NCI-H2107 (cell line): ENCODE measurements at places on chromosomes 11 and 22.
A peak's percentile ranks its signal among the peaks of the same experiment; 100 is the strongest.

DNA sequence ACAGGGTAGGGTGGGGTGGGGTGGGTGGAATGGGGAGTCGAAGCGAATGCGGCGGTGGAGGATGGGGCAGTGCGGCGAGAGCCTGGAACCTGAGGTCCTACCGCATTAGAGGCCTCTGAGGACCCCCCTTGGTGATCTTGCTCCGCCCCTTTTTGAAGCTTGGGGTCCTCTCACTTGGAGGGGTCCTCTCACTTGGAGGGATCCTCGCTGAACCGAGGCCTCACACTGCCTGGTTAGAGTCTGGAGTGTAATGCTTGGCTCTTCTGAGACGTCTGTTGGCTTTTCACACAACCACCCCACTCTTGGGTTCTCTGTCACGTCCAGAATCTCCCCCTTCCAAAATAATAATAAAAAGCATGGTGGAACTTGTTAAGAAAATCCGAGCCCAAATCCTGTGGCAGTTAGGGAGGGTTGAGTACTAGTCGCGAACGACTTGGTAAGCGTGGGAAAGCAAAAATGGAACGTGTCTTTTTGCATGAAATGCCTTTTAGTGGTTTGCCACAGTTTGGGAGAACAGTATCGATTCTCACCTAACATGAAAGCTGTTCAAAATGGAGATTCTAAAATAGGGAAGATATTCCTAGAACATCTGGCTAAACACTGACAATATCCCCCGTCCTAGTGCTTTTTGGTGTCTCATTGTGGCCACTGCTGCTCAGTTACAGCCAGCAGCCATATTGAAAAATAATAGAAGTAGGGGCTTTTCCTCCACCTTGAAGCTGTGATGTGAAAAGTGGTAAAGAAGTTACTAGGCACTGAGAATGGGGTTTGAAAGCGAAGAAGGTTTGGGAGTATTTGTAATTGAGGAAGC, 822 bp downstream of the RBX1 start:
- no peak for DNase-seq

DNA sequence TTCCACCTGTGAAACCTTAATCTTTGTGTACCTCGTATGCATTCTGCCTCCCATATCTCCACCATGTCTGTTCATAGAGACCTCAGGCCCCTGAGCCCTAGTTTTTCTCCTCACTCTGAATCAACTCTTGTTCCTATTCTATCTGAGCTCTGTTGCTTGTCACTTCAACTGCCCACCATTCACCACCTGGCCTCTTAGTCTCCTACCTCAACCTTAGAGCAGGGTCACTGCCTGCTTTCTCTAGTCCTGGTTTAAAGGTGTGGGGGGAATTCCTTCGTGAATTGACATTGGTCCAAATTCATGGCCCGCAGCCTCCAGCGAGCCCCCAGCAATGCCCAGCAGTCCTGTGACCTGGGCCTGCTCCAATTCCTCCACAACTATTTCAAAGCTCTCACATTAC, 39.4 kb upstream of the TUB start:
- DNase-seq: no peak

DNA sequence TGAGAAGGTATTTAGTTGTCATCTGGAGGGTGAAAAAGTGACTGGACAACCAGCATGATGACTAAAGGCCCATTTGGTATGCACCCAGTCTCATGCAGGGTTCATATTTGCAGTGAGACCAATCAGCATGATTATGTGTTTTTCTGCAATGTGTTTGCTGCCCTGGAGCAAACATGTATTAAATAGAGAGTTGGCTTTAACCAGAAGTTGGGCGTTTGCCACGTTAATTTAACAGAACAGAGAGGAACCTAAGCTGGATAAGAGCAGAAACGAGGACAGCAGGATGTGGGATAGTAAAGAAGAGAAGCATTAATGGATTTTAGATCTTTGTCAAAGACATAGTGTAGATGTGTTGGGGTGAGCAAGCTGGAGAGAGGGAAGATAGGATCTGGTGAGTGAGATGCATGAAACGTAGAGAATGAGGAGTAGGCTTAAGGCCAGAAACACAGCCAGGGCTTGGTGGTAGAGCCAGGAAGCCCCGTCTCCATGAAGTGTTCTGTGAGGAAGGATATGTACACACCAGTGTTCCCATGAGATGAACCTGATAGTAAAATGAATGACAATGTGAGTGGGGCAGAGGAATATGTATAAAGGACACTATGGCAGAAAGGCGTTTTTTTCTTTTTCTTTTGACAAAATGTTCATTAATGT, 164.0 kb upstream of the PDGFD start:
- no peak for DNase-seq

DNA sequence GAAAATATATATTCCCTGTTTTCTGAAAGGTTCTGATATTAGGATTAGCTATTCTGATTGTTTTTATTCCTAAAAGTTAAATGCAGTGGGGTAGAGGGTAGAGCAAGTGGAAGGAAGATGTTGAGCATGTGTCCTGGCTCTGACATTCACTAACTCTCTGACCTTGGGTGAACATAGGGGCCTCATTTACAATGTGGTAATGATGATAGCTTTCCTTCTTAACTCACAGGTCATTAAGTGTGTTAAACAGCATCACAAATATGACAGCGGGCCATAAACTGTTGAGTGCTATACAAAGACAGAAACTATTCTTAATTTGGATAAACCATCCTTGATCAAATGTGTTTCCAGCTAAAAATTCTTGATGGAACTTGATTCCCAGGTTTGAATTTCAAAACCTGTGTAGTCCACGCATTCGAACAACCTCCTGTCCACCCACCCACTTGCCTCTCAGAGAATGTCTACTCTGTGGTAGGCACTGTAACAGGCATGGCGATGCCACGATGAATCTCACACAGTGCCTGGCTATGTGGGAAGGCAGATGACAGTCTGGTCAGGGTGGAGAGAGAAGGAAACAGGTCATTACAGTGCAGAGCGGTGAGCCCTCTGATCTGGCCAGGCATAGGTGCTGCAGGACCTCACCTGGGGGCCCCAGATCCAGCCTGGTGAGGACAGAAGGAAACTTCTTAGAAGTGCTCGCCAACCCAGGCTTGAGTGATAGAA, 19.3 kb upstream of the PEX26 start:
- DNase-seq: no peak

DNA sequence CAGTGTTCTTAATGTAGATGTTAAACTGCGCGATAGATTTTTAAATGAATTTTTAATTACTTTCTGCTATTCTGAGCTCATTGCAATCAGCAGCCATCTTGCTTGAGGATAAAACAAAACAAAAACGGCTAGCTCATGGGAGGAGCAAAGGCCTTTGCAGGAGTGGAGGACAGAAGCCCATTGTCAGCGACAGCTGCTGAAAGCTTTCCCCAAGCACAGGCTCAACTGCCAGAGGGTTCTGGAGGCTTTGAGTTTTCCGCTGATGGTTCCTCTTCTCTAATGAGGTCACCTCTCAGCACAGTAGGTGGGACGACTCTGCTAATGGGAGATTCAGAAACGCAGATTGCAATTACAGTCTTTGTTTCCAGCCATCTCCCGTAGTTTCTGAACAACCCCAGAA, 167.1 kb upstream of the TTC12 start:
- DNase-seq: peak; percentile 61

GRCh38 chr22:35561796-35562526, 21.3 kb downstream of the RASD2 start:
- DNase-seq: no peak

- peak; percentile 56 for DNase-seq
Measured at GRCh38 chr11:117535201-117535849, 207.7 kb downstream of the CEP164 start.

- no peak for DNase-seq
Measured at GRCh38 chr11:11987503-11988022, 20.9 kb downstream of the DKK3 start.

- no peak for DNase-seq
Measured at GRCh38 chr11:115712296-115712695, 208.1 kb upstream of the CADM1 start.

DNA sequence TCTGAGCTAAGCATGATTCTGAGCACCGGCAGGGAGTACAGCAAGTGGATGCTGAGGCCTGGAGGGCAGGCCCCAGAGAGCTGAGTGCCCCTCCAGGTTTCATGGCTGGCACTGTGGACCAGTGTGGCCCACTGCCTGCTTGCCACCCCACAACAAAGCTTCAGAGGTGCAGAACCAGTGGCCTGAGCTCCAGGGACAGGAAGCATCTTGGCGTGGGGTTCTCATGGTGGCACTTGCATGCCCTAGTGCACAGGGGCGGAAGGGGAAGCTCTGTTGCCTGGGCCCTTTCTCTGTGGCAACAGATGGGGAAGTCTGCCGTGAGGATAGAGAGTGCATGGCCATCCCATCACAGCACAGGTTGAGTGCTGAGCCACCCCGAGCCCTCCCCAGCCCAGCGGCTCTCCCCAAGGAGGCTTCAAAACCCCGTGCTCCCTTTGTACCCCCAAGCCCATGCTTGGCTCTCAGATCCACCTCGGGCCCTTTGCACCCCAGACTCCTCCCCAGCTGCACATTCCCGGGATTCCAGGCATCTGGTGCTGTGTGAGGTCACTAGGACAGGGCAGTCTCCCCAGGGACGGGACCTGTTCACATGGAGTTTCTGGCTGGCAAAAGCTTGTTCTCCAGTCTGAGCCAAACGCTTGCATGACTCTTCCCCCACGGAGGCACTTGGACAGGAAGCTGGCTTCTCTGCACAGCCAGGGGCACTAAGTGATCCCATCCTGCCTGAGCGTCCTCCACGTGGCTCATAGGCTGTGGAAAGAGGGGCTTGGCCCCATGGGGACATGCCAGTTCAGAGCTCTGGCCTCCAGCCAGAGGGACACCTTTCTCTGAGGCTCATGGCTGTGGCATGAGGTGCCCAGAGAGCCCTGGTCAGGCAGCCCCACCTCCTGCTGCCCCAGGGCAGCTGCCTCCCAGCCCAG, 4.2 kb downstream of the SLC25A1 start:
- no peak for DNase-seq

DNA sequence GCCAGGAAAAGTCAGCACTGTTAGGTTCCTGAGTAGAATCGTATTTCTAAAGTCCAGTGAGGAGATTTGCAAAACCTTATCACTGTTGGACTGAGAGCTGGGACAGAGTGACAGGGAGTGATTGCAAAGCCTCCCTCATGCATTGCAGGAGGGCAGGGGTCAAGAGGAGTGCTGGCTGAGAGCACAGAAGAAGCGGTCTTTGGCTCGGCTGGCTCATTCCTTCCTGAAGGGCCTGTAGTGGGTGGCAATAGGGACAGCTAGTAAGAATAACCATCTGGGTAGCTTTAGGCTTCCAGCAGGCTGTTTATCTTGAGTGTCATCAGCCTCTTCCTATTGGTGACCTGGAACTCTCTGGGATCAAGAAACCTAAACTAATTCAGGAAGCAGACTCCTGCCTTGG, 53.4 kb downstream of the CD44 start:
- no peak for DNase-seq

- no peak for DNase-seq
Measured at GRCh38 chr11:96218901-96219300, 124.1 kb downstream of the MAML2 start.

GRCh38 chr11:66069715-66070603, at the start of gene PACS1:
Gene PACS1, plus strand, starts transcription at chr11:66070272. Its CDS starts 215 bp downstream, at chr11:66070487.
- no peak for DNase-seq

DNA sequence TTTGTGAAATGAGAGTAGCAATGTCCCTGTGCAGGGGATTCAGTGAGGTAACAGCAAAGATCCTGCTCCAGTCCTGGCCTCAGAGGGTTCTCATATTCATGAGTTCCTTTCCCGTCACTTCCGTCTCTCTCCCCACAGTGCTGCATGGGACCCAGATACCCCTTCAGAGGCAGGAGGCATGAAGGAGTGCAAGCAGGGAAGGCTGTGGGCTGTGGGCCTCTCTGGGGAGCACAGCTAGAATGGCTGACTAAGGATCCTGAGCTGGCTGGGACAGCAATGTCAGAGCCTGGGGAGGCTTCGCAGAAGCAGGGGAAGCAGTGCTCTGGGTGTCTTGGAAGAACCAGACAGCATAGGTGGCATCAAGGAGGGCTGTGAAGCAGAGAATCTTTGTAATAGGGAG, 13.0 kb downstream of the PKNOX2 start:
- DNase-seq: no peak

DNA sequence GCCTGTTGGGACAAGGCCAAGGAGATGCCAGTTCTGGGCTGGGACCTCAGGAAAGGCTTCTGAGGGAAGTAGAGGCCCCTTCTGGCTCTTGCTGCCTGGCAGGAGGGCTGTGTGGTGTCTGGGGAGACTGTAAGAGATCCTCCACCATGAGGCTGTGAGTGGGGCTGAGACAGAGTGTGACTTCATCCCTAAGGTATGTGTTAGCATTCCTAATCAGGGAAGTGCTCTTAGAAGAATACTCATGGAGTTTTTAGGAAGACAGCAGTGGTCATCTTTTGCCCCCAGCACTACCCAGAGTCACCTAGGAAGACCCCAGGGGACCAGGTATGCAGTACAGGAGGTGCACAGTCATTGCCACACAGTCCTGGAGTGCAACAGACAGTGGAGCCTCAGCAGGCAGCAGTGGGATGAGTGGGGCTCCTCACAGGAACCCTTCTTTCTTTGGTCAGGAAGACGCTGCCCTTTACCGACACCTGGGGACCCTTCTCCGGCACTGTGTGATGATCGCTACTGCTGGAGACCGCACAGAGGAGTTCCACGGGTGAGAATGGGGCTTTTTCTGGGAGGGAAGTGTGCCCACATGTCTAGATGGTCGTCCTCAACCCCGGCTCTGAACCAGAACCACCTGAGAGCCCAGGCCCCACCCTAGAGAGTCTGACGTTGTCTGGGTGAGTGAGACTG, 2.8 kb downstream of the RIC8A start:
- DNase-seq: no peak

GRCh38 chr11:117814204-117814765, 10.3 kb downstream of the FXYD2 start:
- DNase-seq: no peak

- DNase-seq: no peak
Measured at GRCh38 chr11:131987703-131988102, 617.3 kb downstream of the NTM start.

DNA sequence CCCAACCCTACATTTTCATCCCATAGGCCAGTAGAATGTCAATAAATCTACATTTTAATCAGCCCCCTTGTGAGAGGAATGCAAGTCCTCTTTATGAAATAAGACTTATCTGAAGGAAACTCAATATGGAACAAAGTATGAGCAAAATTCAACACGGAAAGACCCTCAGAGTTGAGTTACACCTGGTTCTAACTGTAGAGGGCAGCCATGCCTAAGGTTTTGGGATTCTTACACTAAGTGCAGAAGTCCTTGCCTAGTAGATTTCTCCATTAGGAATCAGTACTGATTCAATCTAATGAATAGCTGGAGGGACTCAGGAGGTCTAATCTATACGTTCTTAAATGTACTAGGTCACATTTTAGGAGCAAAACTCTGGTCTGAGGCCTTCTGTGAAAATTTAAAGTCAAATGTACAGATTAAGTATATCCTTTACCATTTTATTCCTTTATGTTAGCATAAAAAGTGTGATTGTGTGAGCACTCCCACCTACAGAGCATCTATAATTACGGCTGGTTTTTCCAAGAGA, 904.5 kb downstream of the DLG2 start:
- no peak for DNase-seq

DNA sequence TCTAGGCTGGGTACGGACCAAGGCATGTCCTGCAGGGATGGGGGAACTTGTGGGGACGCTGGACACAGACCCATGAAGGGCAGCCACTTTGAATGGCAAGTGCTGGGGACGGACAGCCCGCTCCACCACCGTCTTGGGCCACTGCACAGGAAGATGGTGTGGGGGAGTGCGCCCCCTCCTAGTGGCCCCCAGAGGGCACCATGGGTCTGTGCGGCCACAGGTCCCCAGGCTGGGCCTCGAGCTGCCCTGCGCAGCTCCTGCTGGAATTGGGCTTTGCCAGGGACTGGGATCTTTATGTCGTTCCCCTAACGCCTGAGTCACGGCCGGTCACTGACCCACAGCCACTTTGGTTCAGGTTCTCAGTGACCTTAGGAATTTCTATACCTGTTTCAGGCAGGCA, 44.4 kb downstream of the NAT10 start:
- DNase-seq: no peak

- peak; percentile 49 for DNase-seq
Measured at GRCh38 chr22:45553351-45554039, 50.8 kb downstream of the FBLN1 start.
